Stimulated activated CD4-positive, alpha-beta T cell treated with anti-CD3 and anti-CD28 coated beads, Interleukin-15, amount 100 ng/mL, for 24 hours (primary cell): ENCODE measurements at places on chromosomes 5 and 9.

- no peak for DNase-seq
Observed at GRCh38 chr5:110221036-110221435, 505.4 kb downstream of the TMEM232 start.

- no peak for DNase-seq
Observed at GRCh38 chr9:98879094-98879962, 64.4 kb upstream of the COL15A1 start.

- peak; percentile 83 for DNase-seq
Observed at GRCh38 chr5:142699184-142699720, 13.4 kb upstream of the FGF1 start.

GRCh38 chr5:133845271-133845670 is 123.2 kb downstream of the C5orf15 start:
- no peak for DNase-seq

GRCh38 chr9:95058121-95058785 is 259.3 kb downstream of the FANCC start:
- DNase-seq, result no peak

- no peak for DNase-seq
Observed at GRCh38 chr9:113509463-113509862, 45.9 kb downstream of the RGS3 start.

DNA sequence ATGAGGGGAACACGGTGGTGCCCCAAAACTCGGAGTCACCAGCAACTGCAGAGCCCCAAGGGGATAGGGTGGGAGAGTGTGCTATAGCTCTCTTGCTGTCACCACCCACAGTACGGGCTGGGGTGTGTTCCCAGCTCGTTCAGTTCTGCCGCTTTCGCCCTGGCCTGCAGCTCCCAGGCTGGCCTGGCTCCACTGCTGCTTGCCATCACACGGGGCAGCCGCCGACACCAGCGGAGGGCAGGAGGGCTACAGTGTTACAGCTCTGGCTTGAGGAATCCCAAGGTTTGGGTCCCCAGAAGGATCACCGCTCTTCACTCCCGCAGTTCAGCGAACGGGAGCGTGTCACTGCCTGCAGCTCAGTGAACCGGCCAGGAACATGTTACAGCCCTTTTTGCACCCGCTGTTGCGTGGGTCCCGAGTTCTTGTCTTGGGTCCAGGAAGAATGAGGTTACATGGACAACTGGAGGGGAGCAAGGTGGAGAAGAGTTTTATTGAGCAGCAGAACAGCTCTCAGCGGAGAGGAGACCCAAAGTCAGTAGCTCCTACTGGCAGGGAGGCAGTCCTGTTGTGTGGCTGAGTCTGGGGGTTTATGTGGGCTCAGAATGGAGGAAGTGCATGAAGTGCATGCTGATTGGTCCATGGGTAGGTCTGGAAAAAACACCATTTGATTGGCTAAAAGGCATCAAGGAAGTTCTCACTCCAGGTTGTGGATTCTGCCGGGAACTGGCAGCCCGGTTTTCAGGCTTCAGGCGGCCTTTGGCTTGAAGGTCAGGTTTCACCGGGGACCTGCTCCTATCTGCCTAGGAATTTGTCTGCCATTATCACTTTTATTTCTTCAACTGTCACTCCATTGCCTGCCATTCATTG is 113.4 kb downstream of the EHMT1 start:
- no peak for DNase-seq

DNA sequence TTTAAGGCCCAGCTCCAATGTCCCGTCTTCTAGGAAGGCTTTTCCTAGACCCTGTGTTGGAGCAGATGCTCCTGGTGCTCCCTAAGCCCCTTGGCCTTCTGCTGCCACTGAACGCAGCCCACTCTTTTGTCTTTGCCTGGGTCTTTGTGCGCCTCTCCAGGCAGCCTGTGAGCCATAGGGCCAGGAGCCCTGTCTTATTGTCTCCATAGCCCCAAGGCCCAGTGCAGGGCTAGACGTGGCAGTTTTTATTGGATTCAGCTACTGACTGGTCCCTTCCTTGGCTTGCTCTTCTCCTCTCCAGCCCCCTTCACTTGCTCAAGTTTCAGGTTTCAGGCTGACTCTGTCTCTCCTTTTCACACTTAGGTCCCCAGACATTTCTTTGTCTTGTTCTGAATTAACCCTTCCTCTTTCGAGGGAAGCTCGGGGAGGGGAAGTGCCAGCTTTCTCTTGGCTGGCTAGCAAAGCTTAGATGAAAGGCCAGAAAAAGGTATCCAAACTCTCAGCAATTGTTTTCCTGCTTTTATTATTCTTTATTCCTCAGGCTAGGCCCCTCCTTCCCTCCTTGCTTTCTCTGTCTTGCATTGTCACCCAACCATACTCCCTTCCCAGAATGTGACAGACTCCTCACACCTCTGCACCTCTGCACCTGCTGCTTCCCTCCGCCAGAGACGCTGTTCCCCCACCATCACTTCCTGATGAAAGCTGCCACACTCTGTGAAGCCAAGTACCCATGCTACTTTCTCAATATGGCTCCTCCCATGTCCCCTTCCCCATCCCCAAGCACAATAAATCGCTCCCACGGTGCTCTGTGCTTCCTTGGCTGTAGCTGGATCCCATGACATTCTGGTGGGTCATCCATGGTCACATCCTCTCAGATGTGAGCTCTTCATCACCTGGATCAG is 101.6 kb upstream of the CPEB4 start:
- no peak for DNase-seq

GRCh38 chr5:84642795-84643194 is 258.1 kb upstream of the EDIL3 start:
- no peak for DNase-seq

- no peak for DNase-seq
Observed at GRCh38 chr5:83179966-83180365, 102.6 kb downstream of the XRCC4 start.

DNA sequence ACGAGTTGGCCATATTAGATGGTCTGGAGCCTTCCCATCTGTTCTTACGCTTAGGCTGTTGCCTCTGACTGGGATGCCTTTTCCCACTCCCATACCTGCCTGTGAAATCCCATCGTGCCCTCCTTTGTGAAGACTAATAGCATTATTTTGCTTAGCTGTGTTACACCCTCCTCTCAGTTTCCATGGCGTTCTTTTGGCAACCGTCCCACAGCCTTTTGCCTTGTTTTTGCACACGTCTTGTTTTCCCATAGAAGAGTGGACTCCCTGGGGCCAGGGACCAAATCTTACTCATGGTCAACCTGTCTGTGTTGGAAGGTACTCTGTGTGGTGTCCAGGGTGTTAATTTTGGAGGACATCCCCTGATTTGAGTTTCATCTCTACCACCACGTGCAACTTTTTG is 242.1 kb downstream of the HSPA4 start:
- DNase-seq, result no peak

DNA sequence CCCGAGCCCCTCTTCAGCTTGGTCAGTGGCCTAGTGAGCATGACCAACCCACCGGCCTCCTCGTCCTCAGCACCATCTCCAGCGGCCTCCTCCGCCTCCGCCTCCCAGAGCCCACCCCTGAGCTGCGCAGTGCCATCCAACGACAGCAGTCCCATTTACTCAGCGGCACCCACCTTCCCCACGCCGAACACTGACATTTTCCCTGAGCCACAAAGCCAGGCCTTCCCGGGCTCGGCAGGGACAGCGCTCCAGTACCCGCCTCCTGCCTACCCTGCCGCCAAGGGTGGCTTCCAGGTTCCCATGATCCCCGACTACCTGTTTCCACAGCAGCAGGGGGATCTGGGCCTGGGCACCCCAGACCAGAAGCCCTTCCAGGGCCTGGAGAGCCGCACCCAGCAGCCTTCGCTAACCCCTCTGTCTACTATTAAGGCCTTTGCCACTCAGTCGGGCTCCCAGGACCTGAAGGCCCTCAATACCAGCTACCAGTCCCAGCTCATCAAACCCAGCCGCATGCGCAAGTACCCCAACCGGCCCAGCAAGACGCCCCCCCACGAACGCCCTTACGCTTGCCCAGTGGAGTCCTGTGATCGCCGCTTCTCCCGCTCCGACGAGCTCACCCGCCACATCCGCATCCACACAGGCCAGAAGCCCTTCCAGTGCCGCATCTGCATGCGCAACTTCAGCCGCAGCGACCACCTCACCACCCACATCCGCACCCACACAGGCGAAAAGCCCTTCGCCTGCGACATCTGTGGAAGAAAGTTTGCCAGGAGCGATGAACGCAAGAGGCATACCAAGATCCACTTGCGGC is 1.8 kb downstream of the EGR1 start:
- DNase-seq, result no peak

DNA sequence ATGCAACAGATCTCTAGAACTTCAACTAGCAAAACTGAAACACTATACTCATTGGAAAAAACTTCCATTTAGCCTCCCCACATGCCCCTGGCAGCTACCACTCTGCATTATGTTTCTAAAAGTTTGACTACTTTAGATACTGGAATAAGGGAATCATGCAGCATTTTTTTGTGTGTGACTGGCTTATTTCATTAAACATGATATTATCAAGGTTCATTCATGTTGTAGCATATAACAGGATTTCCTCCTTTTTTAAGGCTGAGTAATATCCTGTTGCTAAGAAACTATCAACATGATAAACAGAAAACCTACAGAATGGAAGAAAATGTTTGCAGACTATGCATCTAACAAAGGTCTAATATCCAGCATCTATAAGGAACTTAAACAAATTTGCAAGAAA is 597.9 kb downstream of the DMRTA1 start:
- DNase-seq, result no peak

DNA sequence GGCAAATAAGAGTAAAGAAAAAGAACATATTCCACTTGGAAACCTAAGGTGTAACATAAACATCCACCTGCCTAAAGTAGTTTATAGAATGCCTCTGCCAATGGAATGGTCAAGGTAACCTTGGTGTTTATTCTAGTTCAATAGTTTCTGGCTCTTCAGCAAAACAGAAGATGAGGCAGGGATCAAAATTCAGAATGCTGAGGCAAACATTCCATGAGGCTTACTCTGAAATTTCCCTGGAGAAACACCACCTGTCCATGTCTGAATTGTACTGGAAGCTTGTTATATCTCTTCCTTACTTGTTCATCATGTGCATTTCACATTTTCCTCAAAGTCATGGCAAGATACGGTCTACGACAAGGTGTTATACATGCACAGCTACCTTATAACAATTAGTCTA is 1862.4 kb upstream of the ACO1 start:
- DNase-seq, result no peak

- DNase-seq, result no peak
Observed at GRCh38 chr9:92008041-92008440, 58.0 kb upstream of the ROR2 start.

DNA sequence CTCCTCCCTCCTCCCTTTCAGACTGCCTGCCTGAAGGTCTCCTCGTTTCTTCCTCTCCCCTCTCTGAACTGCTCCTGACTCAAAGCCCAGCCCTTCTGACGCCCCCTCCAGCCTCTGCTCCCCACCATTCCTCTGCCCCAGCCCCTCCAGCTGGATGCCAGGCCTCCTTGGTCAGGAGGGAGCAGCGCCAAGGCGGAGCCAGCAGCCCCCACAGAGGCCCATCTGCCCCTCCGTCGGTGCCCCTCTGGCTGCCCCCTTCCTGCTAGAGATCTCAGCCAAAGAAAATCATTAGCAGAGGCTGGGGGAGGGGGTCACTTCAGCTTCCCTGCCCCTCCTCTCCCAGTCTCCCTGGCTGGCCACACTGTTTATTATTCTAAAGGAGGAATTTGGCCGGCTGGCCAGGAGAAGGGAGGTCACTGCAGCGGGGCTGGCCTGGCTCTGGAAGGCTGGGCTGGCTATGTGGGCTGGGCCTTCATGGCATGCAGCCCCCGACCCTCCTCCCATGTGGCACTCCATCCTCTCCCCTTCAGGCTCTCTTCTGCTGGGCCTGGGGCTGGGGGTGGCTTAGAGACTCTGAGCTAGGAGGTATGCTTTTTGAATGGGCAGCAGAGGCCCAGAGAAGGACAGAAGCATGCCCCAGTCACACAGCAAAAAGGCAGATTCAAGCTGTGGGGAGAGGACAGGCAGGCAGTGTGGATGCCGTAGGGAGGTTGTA is 16.9 kb downstream of the PDGFRB start:
- no peak for DNase-seq

DNA sequence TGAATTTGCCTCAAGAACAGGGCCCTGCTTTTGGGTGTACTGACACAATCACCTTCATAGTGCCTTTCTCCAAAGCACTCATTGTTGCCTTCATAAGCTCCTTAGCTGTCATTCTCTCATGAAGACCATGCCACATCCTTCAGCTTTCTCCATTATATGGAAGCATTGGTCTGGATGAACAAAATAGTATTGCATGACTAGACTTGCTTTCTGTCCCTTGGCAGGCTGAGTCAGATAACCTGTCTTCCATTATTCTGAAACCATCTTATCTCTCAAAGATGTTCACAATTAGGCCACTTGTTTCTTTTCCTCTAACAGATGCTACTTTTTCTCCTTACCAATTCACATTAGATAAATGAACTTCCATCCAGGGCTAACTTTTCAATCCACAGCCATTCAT is 297.9 kb downstream of the IRX1 start:
- no peak for DNase-seq

GRCh38 chr5:172820046-172820767 is 13.8 kb upstream of the ERGIC1 start:
- DNase-seq, result peak; percentile 69

DNA sequence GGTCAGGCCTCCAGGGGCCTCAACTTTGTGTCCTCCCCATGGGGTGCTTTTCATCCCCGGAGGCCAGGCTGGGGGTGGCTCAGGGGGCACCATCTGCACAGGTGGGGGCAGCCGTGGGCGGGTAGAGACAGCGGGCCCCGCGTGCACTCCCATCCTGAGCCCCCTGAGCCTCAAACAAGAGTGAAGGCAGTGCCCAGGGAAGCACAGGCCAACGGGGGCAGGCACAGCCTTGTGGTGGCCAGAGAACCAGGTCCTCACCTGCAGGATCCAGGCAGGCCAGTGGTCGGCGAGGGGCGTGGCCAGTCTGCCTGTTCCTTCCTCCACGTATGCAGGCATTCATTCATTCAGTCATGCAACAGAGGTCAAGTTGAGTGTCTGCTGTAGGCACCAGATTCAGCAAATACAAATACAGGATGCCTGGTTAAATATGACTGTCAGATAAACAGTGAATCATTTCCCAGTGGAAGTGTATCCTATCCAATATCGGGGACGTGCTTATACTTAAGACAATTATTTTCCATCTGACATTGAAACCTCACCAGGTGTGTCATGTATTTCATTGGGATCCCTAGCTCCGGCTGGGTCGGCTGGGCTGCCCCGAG is 22.3 kb downstream of the KCNT1 start:
- no peak for DNase-seq

GRCh38 chr5:119309326-119309725 is 46.5 kb upstream of the TNFAIP8 start:
- no peak for DNase-seq
